ENCODE measurements at places on chromosomes 11 and 22. TPM values are rescaled to one million over a fixed set of nuclear protein-coding genes. Genes with fewer than 3 reads are reported as not detected.

DNA sequence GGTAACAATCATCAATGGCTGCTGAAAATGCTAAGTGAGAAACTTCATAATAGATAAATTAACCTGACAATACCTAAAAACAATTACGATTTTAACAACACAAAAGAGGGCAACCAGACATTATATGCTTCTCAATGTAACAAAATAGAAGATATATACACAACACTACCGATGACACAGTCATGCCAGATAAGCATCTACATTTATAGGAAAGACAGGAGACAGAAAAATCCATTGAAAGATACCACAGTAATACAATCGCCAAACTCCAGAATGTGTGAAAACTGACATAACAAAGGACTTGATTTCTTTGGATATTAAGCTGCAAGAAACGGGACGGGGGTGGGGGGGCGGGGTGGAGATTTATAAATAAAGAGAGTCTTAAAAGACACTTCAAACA lies 28.3 kb downstream of the USP28 start:
- H3K4me1 ChIP-seq: no peaks in the 10 kb centered on the region
- no peaks in the 10 kb centered on the region for H3K36me3 ChIP-seq
- DNase-seq: no peak
- H3K27ac ChIP-seq: no peak overlapping the region

DNA sequence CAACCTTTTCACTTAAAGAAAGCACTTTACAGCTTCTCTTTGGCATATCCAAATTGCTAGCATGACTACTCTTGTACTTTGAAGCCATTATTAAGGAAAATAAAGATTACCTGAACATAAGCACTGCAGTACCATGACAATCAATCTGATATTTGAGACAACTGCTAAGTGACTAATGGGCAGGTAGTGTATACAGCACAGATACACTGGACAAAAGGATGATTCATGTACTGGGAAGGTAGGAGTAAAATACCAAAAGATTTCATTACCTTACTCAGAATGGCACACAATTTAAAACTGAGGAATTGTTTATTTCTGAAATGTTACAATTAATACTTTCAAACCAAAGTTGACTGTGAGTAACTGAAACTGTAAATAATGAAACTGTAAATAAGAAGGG lies 1054.3 kb upstream of the TENM4 start:
- no peak overlapping the region for H3K4me3 ChIP-seq
- no peak overlapping the region for H3K27ac ChIP-seq
- no peak for DNase-seq
- no peaks in the 10 kb centered on the region for H3K4me1 ChIP-seq

- no peaks in the 10 kb centered on the region for H3K27me3 ChIP-seq
- H3K4me3 ChIP-seq: no peak overlapping the region
- DNase-seq: peak; percentile 59
- H3K36me3 ChIP-seq: no peaks in the 10 kb centered on the region
- H3K4me1 ChIP-seq: no peaks in the 10 kb centered on the region
These were observed 10.7 kb upstream of the RPS3 start for GRCh38 chr11:75388386-75389275.

GRCh38 chr22:42780070-42780540 lies 59.4 kb upstream of the A4GALT start:
- H3K27ac ChIP-seq: peak overlapping the region; percentile 49
- H3K4me3 ChIP-seq: no peak overlapping the region
- H3K27me3 ChIP-seq: no peaks in the 10 kb centered on the region
- DNase-seq: peak; percentile 94
- H3K36me3 ChIP-seq: no peaks in the 10 kb centered on the region

DNA sequence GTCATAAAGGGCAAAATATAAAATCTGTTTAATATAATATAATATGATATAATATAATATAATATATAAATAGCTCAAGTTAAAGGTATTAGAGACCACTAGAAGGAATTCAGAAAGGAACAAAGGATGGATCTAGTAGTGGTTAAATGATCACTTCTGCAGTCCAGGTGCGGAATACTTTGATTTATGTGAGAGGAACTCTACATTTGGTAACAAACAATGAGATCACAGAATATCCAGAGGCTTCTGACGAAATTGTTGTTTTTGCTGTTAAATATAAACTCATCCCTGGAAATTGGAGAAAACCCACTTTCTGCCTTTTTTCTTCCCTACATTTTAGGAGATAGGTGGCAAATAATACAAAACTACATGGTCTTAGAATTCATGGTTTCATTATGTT lies 36.0 kb downstream of the ATXN10 start:
- no peak overlapping the region for H3K4me3 ChIP-seq
- H3K4me1 ChIP-seq: no peaks in the 10 kb centered on the region
- H3K27ac ChIP-seq: no peak overlapping the region
- H3K27me3 ChIP-seq: no peaks in the 10 kb centered on the region
- no peak for DNase-seq

DNA sequence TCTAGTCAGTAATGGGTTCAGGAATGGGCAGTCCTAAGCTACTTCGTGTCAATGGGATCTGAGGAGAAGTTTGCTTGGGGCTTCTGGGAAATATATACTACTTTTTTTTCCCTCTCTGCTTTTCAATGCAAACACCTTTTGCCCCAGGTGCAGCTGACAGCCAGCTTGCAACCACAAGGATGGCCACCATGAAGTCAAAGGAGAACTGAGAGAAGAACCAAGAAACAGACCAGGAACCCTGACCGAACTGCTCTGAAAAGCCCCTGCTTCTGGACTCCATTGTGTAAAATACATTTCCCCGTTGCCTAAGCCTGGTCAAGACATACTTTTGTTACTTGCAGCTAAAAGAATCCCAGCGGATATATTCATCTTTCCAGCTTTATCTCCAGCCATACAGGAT lies 20.1 kb upstream of the CD44 start:
- H3K27ac ChIP-seq: no peak overlapping the region
- H3K4me3 ChIP-seq: no peak overlapping the region
- H3K4me1 ChIP-seq: no peaks in the 10 kb centered on the region

Gene KIRREL3
- not detected for total RNA-seq

Gene SERHL2
- total RNA-seq: 10.2 TPM

Gene SLC39A13
- total RNA-seq: 53.1 TPM
